ENCODE measurements at places on chromosomes 3 and 15. TPM values are rescaled to one million over a fixed set of nuclear protein-coding genes. Genes with fewer than 3 reads are reported as not detected.

GRCh38 chr3:72907731-72908620 is 20.1 kb downstream of the GXYLT2 start:
- H3K27ac ChIP-seq, result peak overlapping the region; percentile 89
- peaks cover 15% of the 10 kb centered on the region for H3K36me3 ChIP-seq
- H3K4me3 ChIP-seq, result peak overlapping the region; percentile 50
- no peak for DNase-seq
- peaks cover 83% of the 10 kb centered on the region for H3K4me1 ChIP-seq
- H3K27me3 ChIP-seq, result no peaks in the 10 kb centered on the region

GRCh38 chr3:116247605-116248004 is 197.7 kb downstream of the LSAMP start:
- H3K27ac ChIP-seq, result no peak overlapping the region
- H3K36me3 ChIP-seq, result no peaks in the 10 kb centered on the region
- no peaks in the 10 kb centered on the region for H3K27me3 ChIP-seq
- no peak for DNase-seq

GRCh38 chr15:52738311-52738710 is 51.8 kb downstream of the ONECUT1 start:
- no peak overlapping the region for H3K27ac ChIP-seq
- H3K4me3 ChIP-seq, result no peak overlapping the region
- no peak for DNase-seq
- H3K36me3 ChIP-seq, result no peaks in the 10 kb centered on the region
- H3K4me1 ChIP-seq, result no peaks in the 10 kb centered on the region
- H3K27me3 ChIP-seq, result peaks cover 10% of the 10 kb centered on the region

DNA sequence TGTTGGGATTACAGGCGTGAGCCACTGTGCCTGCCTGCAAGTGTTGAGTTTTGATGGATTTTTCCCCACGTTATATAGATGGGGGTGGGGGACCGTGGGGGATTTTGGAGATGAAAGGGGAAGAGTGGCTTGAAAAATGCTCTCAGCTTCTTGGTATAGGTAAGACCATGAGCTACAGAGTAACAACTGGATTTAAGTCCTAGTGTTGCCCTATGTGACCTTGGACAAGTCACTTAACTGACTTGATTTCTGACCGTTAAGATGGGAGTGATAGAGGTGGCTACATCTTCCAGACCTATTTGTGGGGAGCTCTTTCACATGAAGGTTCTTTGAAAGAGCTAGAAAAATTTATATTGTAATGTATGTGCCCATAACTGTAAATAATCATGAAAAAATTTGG is 13.3 kb downstream of the TRIM71 start:
- no peak for DNase-seq
- H3K4me3 ChIP-seq, result no peak overlapping the region
- no peak overlapping the region for H3K27ac ChIP-seq
- H3K27me3 ChIP-seq, result peaks cover 19% of the 10 kb centered on the region
- H3K4me1 ChIP-seq, result no peaks in the 10 kb centered on the region
- H3K36me3 ChIP-seq, result no peaks in the 10 kb centered on the region

GRCh38 chr3:79423417-79423816 is 344.4 kb downstream of the ROBO1 start:
- H3K36me3 ChIP-seq, result no peaks in the 10 kb centered on the region
- no peak overlapping the region for H3K27ac ChIP-seq
- H3K4me3 ChIP-seq, result no peak overlapping the region
- H3K27me3 ChIP-seq, result no peaks in the 10 kb centered on the region
- DNase-seq, result no peak

TRAT1 gene
- total RNA-seq, result not detected

CFAP100 gene
- not detected for total RNA-seq

SHC4 gene
- 61.8 TPM for total RNA-seq

MAP1A gene
- total RNA-seq, result 95.3 TPM

HAPLN3 gene
- total RNA-seq, result 29.9 TPM

Data from chondrocyte (in vitro differentiated cells).